Progenitor cell of endocrine pancreas (in vitro differentiated cells): ENCODE measurements at places on chromosomes 2 and 18. TPM values are rescaled to one million over a fixed set of nuclear protein-coding genes. Genes with fewer than 3 reads are reported as not detected.

GRCh38 chr18:48842259-48843061 lies 108.3 kb downstream of the SMAD7 start:
- H3K4me1 ChIP-seq: peaks cover 33% of the 10 kb centered on the region
- H3K27me3 ChIP-seq: no peaks in the 10 kb centered on the region
- H3K4me3 ChIP-seq: peak overlapping the region; percentile 54
- peak overlapping the region; percentile 88 for H3K27ac ChIP-seq

GRCh38 chr18:35495536-35496314 lies 2.0 kb downstream of the INO80C start:
- no peak for DNase-seq
- peaks cover 7% of the 10 kb centered on the region for H3K4me1 ChIP-seq
- no peak overlapping the region for H3K27ac ChIP-seq
- H3K27me3 ChIP-seq: no peaks in the 10 kb centered on the region

DNA sequence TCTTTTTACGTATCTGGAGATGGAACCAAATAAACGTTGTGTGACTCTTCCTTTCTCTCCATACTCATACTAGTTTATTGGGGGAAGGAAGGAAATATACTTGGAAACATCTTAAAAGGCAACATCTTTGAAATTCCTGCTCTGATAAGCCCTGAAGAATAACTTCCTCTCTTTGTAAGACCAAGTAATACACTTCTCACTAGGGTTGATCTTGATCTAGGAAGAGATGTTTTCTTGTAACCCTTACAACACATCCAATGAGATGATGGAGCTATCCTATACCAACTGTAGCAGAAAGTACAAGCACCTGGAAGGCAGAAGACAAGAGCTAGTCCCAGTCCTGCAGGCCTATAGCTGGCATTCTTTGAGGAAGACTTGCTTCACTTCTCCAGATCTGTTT lies 2.0 kb downstream of the ANKRD44 start:
- no peak for DNase-seq
- H3K4me3 ChIP-seq: peak overlapping the region; percentile 92
- H3K4me1 ChIP-seq: peaks cover 10% of the 10 kb centered on the region
- H3K36me3 ChIP-seq: no peaks in the 10 kb centered on the region
- peaks cover 24% of the 10 kb centered on the region for H3K27me3 ChIP-seq

The IL1RL1 gene
- not detected in 2 replicates for total RNA-seq

DNA sequence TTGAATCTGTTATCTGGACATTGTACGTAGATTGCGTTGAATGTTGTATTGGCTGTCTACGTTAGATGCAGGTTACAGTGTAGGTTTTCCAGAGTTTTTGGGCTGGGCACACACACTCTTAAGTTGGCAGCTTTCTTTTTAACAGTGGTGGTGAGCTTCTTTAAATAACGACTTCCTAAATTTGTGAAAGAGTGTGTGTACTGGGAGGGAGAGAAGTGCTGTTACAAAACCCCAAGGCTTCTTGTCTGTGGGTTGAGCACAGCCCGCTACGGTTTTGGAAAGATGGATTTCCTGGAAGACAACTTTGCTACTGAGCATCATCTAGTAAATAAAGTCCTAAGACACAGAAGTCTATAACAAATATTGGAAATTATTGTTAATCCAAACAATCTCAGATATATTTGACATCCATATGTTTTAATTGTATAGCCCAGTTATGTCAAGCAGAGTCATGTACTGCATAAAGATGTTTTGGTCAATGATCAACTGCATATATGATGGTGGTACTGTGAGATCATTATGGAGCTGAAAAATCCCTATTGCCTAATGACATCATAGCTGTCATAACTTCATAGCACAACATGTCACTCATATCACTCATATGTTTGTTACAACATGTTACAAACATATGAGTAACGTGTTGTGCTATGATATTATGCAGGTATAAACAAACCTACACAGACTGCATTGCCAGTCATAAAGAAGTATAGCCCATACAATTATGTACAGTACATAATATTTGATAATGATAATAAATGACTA lies 7.9 kb upstream of the THUMPD2 start:
- no peak for DNase-seq
- H3K27ac ChIP-seq: no peak overlapping the region
- H3K4me1 ChIP-seq: no peaks in the 10 kb centered on the region
- peaks cover 3% of the 10 kb centered on the region for H3K27me3 ChIP-seq

DNA sequence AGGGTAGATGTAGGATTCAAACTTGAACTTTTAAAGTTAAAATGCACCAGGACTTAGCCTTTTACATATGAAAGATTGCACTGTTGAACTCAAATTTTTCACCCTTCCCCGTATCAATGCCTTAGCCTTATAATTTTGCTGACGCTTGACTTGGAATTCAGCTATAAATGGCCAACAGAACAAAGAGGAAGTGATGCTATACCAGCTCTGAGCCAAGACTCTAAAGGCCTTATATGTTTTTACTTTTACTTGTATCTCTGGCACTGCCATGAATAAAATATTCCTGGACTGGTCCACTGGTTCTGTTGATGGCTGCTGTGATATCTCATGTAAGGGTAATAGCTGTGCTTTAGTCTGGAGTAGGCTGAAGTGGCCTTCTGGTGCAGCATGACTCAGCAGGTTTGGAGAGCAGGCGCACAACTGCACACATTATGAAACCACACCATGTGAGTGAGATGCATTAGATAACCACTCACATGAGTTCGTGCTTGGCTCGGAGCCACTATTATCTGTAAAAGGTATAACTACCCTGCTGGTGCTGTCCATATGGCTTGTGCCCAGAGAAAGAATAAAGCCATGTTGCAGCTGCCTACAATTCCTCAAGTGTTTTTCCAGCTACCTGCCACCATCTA lies 8.4 kb upstream of the IER3IP1 start:
- H3K4me3 ChIP-seq: no peak overlapping the region
- no peaks in the 10 kb centered on the region for H3K36me3 ChIP-seq
- no peak for DNase-seq
- H3K27me3 ChIP-seq: peaks cover 12% of the 10 kb centered on the region
- H3K27ac ChIP-seq: no peak overlapping the region
- H3K4me1 ChIP-seq: no peaks in the 10 kb centered on the region

The IL18RAP gene
- total RNA-seq: not detected in 2 replicates

- no peaks in the 10 kb centered on the region for H3K36me3 ChIP-seq
- no peak overlapping the region for H3K4me3 ChIP-seq
- H3K27me3 ChIP-seq: peaks cover 4% of the 10 kb centered on the region
- no peak overlapping the region for H3K27ac ChIP-seq
- H3K4me1 ChIP-seq: peaks cover 16% of the 10 kb centered on the region
Observed at GRCh38 chr2:9799011-9799596, 44.2 kb upstream of the TAF1B start.

The HOXD13 gene
- total RNA-seq: not detected in 2 replicates

- DNase-seq: no peak
- no peak overlapping the region for H3K4me3 ChIP-seq
- peaks cover 27% of the 10 kb centered on the region for H3K36me3 ChIP-seq
- H3K4me1 ChIP-seq: peaks cover 27% of the 10 kb centered on the region
- no peaks in the 10 kb centered on the region for H3K27me3 ChIP-seq
Observed at GRCh38 chr2:119810049-119810630, 50.4 kb downstream of the PTPN4 start.

DNA sequence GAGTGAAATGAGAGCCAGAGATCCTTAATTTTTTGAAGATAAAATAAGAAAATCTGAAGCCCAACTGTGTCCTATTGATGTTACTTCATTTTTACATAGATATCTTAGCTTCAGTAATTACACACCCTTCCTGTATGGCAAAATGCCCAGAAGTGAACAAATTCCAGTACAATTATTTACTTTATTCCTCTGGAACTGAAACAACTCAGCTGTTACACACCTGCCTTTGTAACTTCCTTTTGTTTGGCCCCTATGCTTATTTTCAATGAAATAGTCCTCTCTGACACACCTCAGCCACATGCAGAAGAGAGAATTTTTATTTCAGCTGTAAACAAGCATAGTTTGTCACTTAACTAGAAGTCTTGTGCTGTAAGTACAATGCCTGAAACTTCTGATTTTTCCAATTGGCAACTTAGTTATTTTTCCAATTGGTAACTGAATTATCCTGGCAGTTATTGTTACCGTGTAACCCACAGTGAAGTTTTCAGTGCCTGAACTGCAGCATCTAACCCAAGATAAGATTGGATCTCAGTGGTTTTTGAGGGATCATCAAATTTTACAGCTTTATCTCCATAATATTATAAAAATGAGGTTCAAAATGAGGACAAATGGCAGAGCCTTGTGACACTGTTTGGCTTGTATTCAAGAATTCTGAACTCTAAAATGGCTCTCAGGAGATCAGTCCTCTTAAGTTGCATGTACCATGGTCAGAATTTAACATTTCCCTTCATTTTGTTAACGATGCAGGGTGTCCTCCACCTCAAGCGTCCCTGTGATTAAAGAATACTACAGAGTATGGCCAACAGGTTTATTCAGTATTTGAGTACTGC lies 82.6 kb downstream of the PKP4 start:
- H3K4me1 ChIP-seq: no peaks in the 10 kb centered on the region
- H3K27ac ChIP-seq: no peak overlapping the region
- no peak for DNase-seq
- peaks cover 4% of the 10 kb centered on the region for H3K36me3 ChIP-seq
- no peaks in the 10 kb centered on the region for H3K27me3 ChIP-seq

The DLX1 gene
- total RNA-seq: 1.7 and 4.1 TPM in 2 replicates

The IMPACT gene
- total RNA-seq: 28.1 and 29.7 TPM in 2 replicates

The GPR148 gene
- 0.46 and 1.2 TPM in 2 replicates for total RNA-seq

GRCh38 chr2:39069890-39070465 lies 50.9 kb downstream of the SOS1 start:
- H3K4me1 ChIP-seq: peaks cover 8% of the 10 kb centered on the region
- peaks cover 9% of the 10 kb centered on the region for H3K36me3 ChIP-seq
- H3K27ac ChIP-seq: no peak overlapping the region
- DNase-seq: no peak
- H3K27me3 ChIP-seq: no peaks in the 10 kb centered on the region

GRCh38 chr2:11738589-11739436 lies 7.6 kb upstream of the LPIN1 start:
- no peak overlapping the region for H3K27ac ChIP-seq
- H3K27me3 ChIP-seq: peaks cover 19% of the 10 kb centered on the region
- H3K4me3 ChIP-seq: no peak overlapping the region
- peaks cover 12% of the 10 kb centered on the region for H3K4me1 ChIP-seq
- H3K36me3 ChIP-seq: no peaks in the 10 kb centered on the region

GRCh38 chr2:20424300-20425290 lies 22.3 kb upstream of the RHOB start:
- H3K27ac ChIP-seq: no peak overlapping the region
- H3K27me3 ChIP-seq: peaks cover 16% of the 10 kb centered on the region
- no peak for DNase-seq
- no peaks in the 10 kb centered on the region for H3K36me3 ChIP-seq
- H3K4me3 ChIP-seq: no peak overlapping the region

The NOL4 gene
- 5.7 TPM in 2 replicates for total RNA-seq

DNA sequence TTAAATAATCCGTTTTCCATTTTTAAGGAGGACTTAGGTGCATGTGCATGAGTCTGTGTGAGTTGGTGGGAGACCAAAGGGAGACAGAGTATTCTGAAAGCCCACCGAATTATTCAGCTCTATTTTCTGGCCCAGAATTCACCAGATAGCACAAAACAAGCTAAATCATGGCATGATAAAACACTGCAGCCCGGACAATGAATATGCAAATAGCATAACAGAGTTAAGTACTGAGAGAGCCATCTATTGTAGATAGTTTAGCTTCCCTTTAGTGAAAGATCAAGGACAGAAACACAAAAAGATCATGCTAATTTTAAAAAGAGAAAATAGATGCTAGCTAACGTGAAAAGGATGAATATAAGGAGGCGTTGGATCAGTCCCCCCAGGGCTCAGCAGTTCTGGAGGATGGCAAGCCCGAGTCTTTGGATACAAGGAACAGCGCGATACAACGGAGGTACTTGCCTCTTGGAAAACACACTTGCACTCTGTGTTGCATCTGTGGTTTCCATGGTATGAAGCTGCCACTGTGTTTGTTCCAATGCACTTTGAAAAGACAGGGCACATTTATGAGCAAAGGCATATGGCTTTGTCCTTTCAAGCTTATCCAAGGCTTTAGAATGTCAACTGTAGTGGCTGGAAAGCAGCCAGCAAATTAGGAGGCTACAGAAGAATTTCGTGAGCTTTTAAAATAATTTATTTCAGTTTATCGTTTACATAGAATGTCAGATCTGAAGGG lies 119.9 kb downstream of the LYPD1 start:
- H3K27me3 ChIP-seq: no peaks in the 10 kb centered on the region
- H3K4me3 ChIP-seq: no peak overlapping the region
- no peaks in the 10 kb centered on the region for H3K36me3 ChIP-seq
- no peak overlapping the region for H3K27ac ChIP-seq
- no peak for DNase-seq
- H3K4me1 ChIP-seq: no peaks in the 10 kb centered on the region

DNA sequence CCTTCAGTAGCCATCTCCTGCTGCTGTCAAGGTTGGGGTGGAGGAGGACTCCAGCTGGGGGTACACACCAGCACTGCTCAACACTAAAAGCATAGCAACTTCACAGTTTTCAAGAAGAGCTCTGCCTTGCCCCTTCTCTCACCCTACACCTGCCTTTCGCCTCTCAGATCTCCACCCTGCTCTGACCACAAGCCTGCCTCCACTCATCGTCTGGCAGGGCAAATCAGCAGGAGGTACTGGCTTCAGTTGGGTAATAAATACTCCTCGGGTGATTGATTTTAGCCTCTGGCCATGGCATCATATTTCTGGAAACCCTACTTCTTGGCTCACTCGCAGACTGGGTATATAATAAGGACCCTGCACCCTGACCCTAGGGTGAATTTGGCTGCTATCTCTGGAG lies 3.1 kb upstream of the PRKAG3 start:
- H3K27me3 ChIP-seq: peaks cover 46% of the 10 kb centered on the region
- DNase-seq: no peak
- no peaks in the 10 kb centered on the region for H3K4me1 ChIP-seq
- no peak overlapping the region for H3K27ac ChIP-seq
- H3K4me3 ChIP-seq: no peak overlapping the region

The COLEC12 gene
- total RNA-seq: 0.55 and 0.69 TPM in 2 replicates

The CYP27C1 gene
- total RNA-seq: 8.0 and 8.6 TPM in 2 replicates

- peaks cover 10% of the 10 kb centered on the region for H3K36me3 ChIP-seq
- H3K4me3 ChIP-seq: no peak overlapping the region
- no peaks in the 10 kb centered on the region for H3K27me3 ChIP-seq
- DNase-seq: no peak
- no peaks in the 10 kb centered on the region for H3K4me1 ChIP-seq
- H3K27ac ChIP-seq: no peak overlapping the region
Observed at GRCh38 chr2:131148426-131148825, 43.3 kb downstream of the PLEKHB2 start.

- no peaks in the 10 kb centered on the region for H3K36me3 ChIP-seq
- no peak overlapping the region for H3K27ac ChIP-seq
- DNase-seq: no peak
- no peaks in the 10 kb centered on the region for H3K27me3 ChIP-seq
- H3K4me1 ChIP-seq: peaks cover 5% of the 10 kb centered on the region
- no peak overlapping the region for H3K4me3 ChIP-seq
Observed at GRCh38 chr2:150261691-150262090, 225.8 kb downstream of the RND3 start.

The SS18 gene
- 84.4 and 88.2 TPM in 2 replicates for total RNA-seq

The MAB21L4 gene
- 9.7 and 12.5 TPM in 2 replicates for total RNA-seq
